ENCODE measurements at places on chromosomes 11 and 22.

DNA sequence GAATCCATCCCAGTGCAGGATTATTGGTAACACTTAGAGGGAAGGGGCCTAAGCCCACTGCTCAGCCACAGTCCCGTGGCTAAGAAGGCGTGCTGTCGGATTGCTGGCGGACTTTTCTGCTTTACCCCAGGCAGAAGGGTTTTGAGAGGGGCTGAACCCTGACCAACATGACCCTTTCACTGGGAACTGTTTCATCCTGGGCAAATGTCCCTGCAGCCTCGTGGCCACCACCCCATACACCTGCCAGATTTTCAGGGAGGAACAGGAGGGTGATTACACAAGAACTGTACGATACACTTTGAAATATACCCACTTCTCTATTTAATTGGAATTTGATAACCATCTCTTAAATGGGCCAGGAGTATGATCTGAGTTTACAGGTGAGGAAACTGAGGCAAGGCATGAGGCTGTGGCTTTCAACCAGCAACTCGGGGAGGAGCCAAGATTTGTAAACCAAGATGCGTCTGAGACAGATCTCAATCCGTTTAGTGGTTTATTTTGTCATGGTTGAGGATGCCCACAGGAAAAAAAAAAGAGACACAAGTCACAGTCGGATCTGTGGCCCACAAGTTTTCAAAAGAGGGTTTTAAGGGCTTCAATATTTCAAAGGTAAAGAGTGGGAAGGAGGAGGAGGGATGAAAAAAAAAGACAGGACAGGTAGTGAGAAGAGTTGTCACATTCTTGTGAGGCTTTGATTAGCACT is 6.1 kb upstream of the APOL3 start:
- DNase-seq = no peak

DNA sequence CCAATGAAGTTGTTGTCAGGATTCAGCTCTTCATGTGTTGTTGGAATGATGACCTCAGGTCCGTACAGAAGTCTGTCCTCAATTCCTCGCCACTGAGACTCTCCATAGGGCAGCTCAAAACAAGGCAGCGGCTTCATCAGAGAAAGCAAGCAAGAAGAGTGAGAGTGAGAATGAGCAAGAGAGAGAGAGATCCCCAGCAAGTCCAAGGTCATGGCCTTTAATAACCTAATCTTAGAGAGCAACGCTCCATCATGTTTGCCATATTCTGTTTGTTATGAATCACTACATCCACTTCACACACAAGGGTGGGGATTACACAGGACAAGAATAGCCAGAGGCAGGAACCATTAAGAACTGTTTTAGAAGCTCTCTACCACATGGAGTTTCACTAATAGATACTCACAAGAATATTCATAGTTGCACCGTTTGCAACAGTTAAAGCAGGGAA is 23.3 kb upstream of the MMP7 start:
- DNase-seq = no peak

DNA sequence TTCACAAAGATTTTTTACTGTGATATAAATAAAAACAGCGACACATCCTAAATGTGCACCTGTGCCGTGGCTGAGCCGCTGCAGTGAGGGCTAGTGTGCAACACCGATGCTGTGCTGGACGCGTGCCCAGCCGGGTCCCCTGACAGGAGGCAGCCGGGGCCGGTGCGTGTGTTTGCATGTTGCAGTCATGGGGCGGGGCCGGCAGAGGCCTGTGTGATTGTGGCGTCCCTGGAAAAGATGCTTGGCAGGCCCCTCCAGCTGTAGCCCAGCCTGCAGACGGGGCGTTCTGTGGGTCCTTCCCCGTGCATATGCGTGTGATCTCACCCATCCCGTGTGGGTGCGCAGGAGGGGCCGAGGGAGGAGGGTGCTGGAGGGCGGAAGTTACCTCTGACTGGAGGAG is 30.6 kb downstream of the MUC6 start:
- no peak for DNase-seq

DNA sequence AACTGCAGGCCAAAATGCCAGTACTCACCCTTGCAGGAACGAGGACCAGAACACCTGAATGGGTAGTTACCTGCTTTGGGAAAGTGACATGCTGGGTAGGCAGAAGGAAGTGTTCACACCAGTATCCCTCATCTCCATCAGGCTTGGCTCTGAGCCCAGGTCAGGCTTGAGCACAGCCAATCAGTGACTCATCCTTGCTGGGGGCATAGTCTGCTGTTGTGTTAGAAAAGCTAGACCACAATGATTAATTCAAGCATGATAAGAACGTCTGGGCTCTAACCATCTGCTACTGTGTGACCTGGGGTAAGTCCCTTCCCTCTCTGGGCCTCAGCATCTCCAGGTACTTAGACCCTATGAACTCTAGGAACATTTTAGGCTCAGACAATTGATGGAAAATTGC is 450.4 kb downstream of the MIAT start:
- DNase-seq = no peak

- no peak for DNase-seq
These were observed 48.3 kb downstream of the ARHGEF12 start for GRCh38 chr11:120384476-120384875.

- no peak for DNase-seq
These were observed 24.2 kb downstream of the FBLN1 start for GRCh38 chr22:45526768-45527360.

GRCh38 chr22:36577019-36577418 is 48.1 kb upstream of the EIF3D start:
- DNase-seq = no peak

GRCh38 chr11:29432719-29433325 is 584.0 kb downstream of the KCNA4 start:
- DNase-seq = no peak
